ENCODE measurements at places on chromosomes 2 and 18. TPM values are rescaled to one million over a fixed set of nuclear protein-coding genes. Genes with fewer than 3 reads are reported as not detected.

DNA sequence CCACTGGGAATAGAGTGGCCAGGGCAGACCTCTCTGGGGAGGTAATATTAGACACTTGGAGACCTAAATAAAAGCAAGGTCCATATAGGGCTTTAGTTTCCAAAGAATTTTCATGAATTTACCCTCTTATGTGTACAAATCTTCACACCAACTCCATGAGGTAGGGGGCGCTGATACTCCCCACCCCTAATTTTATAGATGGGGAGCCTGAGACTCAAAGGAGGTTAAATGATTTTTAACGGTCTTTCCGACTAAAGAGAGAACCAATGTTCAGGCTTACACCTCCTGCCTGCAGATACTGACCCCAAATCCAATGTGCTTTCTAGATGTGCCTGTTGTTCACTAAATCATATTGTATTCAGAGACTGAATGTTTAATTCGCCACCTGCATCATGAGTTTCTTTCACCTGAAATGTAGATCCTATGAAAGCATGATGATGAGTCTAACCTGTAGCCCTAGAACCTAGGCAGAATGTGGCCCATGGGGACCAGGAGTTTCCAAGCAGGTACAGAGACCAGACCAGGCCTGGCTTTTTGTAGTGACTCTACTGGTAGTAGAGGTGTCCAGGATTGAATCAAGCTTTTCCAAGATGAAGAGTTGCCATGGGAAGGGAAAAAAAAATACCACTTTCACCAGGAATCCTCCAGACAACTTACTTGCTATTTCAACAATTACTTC is 16.8 kb upstream of the PAX3 start:
- DNase-seq: no peak

DNA sequence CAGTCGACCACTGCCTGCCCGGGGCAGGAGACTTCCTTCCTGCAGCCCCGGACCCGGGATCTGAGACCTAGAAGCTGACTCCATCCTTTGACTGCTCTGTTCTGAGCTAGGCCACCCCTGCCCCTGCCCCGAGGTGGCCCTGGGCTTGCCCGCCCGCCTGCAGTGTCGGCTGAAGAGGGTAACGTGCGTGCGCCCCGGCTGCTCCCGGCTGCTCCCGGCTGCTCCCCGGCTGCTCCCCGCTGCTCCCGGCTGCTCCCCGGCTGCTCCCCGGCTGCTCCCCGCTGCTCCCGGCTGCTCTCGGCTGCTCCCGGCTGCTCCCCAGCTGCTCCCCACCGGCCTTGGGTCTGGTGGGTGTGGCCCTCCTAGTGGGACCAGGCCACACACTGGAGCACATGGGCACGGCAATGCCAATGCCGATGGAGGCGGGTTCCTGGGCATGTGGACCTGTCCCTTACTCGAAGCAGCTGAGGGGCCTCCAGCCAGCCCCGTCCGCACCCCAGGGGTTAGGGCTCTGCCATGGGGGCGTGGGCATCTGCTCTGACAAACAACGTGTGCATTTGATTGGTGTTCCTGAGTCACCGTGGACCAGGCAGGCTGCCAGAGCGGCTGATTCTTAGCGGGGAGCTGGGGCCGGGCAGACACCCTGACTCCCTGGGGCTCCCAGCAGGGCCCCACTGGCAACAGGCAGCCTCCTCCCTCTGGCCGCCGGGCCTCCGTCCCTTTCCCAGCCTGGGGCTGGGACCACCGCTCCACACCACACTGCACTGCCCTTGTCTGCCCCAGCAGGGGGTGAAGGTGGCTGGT is 2.0 kb upstream of the GAL3ST2 start:
- no peak for DNase-seq

DNA sequence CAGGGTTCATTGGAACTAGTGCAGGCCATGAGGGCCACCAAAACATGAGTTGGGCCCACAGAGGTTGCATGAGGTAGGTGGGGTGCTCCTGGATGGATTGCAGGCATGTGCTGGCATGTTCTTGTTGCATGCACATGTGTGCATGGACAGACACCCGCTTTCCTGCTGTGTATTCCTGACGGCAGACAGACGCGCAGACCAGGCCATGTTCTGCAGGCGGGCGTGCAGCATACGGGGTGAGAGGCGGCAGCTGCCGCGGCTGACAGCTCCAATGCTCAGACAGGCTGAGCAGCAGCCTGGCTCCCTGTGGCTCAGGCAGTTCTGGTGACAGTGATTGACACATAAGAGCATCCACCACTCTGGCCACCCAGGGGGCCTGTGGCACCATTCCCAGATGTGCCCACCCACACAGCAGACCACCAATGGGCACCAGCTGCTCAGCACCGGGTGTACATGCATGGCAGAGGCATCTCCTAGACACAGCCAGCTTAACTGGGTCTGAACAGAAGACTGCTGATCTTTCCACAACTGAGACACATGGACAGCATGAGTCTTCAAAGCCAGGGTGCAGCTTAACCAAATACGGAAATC is 21.2 kb downstream of the HS1BP3 start:
- no peak for DNase-seq

- DNase-seq: peak; percentile 44
These were observed 37.6 kb upstream of the MCM6 start for GRCh38 chr2:135913727-135914365.

GRCh38 chr2:43041661-43042360 is 184.6 kb downstream of the ZFP36L2 start:
- peak; percentile 92 for DNase-seq

EPB41L3 gene
- total RNA-seq: 40.8 TPM

DNA sequence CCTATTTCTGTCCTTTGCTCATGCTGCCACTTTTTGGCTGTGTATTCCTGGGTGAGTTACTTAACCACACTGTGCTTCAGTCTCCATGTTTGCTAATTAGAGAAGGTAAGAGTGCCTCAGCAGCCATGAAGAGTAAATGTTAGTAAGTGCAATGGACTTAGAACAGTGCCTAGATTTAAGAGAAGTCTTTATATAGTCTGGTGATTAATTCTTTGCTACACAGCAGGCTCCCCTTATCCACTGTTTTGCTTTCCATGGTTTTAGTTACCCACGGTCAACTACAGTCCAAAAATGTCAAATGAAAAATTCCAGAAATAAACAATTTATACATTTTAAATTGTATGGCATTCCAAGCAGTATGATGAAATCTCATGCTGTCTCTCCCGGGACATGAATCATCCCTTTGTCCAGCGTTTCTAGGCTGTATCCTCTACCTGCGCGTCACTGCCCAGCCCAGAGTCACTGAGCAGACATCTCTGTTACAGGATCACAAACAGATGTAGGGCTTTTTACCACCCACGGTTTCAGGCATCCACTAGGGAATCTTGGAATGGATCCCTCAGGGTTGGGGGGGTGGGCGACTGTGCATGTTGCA is 91.0 kb downstream of the CTIF start:
- peak; percentile 89 for DNase-seq

WDR12 gene
- 38.4 TPM for total RNA-seq

DNA sequence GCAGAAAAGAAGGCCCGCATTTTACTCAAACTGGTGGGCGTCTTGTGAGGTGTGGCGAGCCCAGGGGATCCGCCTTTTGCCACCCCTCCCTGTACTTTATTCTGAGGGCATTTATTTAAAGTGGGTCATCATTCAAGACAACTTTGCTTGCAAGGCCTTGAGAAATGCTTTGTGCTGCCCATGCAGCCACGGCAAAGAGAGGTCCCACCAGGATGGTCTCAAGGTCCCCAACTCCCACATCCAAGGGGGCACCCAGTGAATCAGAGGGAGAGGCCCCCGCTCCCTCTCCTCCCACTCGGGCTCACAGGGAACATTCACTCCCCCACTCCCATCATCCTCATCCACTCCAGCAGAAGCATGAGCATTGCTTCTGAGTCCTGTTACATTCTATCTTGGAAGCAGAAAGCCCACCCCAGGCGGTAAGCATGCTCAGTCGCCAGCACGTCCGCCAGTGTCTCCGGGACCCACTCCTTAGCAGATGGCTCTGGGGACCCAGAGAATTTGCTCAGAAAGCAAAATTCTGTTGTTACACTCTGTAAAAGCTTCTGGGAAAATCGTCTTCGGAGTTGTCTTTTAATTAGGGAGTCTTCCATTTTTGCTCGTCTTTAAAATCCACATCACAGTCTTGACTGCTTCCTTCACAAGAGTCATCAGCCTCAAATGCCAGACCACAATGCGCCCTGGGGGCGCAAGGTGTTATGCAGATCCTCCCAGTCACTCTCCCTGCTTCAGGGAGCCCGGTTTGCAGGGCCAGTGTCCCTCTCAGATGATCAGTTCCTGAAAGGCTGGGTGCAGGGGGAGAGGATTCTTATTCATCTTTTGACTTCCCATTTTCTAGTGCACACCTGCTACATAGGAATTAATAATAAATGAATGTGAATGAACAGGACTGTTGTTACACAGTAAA is 99.4 kb upstream of the NCK2 start:
- DNase-seq: no peak

GRCh38 chr18:35042389-35043071 is 1.3 kb downstream of the MAPRE2 start:
- DNase-seq: no peak

DNA sequence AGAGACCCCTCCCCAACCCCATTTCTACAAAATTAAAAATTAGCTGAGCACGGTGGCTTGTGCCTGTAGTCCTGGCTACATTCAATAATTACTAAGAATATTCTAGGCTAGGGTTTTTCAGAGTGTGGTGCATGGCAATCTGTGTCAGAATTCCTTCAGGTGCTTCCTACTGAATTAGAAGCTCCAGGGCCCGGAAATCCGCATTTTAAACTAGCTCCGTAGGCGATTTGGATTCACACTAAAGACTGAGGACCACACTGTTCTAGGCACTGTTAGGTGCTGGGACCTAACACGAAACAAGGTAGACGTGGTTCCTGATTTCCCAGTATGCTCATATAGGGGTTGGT is 628 bp upstream of the ZFAND2B start:
- no peak for DNase-seq

G6PC2 gene
- not detected for total RNA-seq

DNA sequence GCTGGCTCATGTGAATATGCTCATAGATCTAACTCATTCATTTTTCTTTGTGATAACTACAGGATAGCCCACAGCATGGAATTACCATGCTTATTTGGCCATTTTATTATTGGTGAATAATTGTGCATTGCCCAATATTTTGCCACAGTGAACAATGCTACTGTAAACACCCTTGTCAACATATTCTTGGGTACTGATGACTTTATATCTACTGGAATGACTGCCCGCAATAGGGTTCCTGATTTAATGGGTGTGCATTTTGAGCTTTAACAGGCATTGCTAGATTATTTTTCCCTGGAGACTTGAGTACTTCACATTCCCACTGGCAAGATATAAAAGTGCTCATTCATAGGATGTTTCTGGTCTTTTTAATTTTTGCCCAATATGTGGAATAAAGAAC is 42.7 kb upstream of the EVA1A start:
- DNase-seq: no peak

- DNase-seq: no peak
These were observed 65.4 kb downstream of the PID1 start for GRCh38 chr2:229205704-229206103.

DNA sequence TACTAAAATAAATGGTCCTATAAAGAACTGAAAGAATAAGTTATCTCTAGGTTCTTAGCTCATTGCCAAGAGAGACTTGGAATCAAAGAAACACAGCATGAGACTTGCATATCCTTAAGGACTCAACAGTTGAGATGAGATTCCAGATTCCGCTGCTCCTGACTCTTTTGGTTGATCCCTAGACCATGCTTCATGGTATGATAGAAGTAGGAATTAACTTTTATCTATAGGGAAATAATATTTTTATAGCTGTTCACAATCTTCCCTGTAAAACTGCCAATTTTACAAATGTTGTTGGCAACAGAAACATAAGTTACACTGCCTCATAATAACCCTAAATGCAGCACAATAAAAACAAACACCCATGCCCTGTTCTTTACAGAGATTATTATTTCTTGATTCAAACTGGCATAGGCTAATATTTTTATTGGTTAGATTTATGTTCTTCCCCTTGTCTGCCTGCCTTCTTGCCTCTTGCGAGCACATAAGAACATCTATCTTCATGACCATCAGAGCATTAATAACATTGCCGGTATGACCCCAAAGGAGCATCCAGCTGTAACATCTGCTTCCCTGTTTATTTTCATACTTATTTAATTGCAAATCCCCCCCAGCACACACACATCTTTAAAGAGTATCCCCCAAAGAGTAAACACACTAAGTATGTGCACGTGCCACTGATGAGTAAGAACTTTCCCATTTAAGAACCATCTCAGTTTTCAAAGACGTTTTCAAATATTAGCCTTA is 735.7 kb upstream of the SLC8A1 start:
- DNase-seq: no peak

MOGAT1 gene
- not detected for total RNA-seq

- DNase-seq: no peak
These were observed 492.1 kb upstream of the PIK3C3 start for GRCh38 chr18:41462946-41463345.

DSC1 gene
- not detected for total RNA-seq

DNA sequence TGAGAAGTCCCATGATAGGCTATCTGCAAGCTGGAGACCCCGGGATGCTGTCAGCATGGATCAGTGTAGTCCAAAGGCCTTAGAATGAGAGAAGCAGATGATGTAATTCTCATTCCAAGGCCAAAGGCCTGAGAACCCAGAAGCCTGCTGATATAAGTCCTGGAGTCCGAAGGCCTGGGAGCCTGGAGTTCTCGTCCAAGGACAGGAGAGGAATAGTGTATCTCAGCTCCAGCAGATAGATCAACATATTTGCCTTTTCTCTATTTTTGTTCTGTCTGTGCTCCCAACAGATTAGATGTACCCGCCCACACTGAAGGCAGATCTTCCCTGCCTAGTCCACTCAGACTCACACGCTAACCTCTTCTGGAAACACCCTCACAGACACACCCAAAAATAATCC is 454.9 kb upstream of the CHAC2 start:
- no peak for DNase-seq

- peak; percentile 4 for DNase-seq
These were observed 292.0 kb upstream of the LRP1B start for GRCh38 chr2:142422769-142423168.

DNA sequence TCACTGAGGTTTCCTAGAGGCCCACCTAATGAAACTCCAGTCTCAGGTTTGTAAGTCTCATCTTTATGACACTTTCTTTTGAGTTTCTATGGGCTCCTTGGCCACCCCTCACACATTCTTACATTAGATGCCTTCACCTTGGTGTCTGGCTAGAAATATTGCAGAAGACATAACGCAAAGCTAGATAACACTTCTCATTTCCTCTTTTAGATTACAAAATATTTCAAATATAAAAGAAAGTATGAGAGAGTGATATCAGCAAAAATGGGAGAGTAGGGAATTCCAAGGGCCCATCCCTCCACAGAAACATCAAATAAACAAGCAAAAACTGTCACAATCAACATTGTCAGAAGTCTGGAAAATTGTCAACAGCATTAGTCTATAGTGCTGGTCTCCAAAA is 43.3 kb upstream of the ZCCHC2 start:
- no peak for DNase-seq

CETN1 gene
- not detected for total RNA-seq

ABCG8 gene
- not detected for total RNA-seq

TNS1 gene
- total RNA-seq: 36.1 TPM

SOWAHC gene
- 20.7 TPM for total RNA-seq

DNA sequence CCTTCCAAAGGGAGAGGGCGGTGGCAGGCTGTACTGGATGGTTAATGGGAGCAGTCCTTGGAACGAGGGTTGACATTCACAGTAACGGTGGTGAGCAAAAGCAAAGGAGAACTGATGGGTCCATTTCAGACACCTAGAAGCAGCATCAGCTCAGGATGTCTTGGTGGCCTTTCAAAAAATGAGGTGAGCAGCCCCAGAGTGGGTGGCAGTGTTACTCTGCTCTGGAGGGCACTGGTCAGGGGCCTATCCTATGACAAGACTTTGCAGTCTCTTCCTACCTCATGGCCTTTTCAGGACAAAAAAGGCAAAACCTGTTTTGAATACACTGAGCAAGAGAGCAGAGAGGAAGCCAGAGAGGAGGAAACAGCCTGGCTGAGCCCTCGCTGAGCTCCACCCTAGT is 23.5 kb downstream of the CAPN14 start:
- DNase-seq: no peak

GRCh38 chr2:35160871-35161270 is 1194.7 kb upstream of the CRIM1 start:
- no peak for DNase-seq
